ENCODE measurements at places on chromosomes 5 and 9.

- DNase-seq, result no peak
Measured at GRCh38 chr5:133840168-133840567, 128.3 kb downstream of the C5orf15 start.

DNA sequence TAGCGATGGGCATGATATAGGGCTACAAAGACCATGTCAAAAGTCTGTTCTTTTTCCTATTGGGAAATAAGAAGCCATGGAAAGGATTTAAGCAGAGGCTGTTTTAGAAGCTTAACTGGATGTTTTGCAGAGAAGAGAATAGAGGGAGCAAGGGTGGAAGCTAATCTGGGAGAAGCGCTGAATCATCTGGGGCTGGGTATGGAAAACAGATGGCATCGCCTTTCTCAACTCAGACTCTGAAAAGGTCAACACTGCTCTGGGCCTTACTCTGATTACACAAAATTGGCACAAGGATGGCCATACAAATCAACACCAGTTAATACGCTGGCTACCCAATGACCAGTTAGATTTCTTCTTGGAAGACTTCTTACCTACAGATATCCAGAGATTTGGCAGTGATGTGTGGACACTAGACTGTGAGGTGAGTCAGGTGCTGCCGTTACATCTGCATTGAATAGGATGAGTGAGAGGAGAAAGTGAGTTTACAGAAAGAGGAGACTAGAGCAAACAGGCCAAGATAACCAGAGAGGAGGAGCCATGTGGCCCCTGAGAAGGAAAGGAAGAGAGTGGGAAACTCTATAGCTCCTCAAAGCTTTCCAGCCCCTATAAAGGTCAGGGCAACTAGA is 6.2 kb upstream of the TCERG1 start:
- no peak for DNase-seq

DNA sequence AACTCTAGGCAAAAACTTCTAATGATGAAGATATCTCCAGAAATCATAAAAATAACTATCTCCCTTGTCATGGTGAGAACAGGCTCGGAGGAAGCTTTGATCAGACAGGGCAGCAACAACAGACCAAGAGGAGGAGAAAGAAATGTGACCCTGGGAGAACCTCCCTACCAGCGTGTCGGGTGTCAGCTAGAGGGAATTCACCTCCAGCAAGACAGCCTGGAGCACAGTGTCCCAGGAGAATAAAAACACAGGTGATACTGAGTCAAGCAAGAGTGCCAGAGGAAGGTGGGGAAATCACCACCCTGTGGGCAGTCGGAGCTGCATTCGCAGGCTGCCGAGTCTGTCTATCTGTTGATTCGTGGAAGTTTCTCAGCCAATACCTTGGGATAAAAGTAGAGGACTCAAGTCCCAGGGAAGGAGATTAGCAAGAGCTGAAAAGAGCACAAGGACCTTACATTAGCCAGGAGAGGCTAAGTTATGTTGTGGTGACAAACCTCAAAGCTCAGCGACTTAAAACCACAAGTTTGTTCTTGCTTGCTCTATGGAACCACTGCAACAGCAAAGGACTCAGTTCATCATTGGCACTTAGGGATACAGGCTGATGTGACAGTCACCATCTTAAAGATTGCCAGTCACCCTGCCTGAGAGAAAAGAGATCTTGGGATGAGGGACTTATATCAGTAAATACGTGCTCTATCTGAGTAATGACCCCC is 598.3 kb downstream of the CCDC171 start:
- DNase-seq, result no peak

DNA sequence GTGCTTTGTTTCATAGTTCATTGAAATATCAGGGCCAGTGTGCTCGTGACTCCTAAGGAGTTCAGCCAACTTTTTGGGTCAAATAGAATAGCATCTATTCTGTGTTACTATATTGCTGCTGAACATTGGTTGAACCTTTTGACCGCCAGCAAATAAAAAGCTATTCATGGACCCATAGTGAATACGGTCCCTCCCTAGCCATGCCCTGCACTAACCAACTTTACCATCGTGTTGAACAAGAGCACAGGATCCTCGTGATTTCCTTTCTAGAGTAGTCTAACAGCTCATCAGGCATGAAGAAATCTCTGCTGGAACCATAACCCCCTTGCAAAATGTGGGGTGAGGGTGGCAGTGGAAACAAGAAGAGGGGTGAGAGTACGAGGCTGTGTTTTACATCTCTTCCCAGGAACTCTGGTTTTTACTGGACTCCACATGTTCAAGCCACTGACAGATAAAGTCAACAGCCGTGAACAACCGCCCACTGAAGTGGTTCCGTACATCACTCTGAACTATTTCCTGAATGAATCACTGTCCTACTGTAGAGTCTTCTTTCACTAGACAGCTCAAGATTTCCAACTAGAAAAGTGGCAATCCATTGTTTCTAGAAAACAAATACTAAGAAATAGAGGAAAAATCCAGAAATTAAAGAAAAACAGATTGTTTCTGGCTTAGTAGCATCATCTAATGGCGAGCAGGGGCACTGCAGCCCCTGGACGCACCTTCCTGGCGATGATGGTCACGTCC is 70.1 kb upstream of the SPATA31E1 start:
- DNase-seq, result no peak

GRCh38 chr5:1497242-1497777 is 26.4 kb downstream of the LPCAT1 start:
- no peak for DNase-seq

- peak; percentile 64 for DNase-seq
Measured at GRCh38 chr9:97468658-97469448, 32.6 kb upstream of the TMOD1 start.

DNA sequence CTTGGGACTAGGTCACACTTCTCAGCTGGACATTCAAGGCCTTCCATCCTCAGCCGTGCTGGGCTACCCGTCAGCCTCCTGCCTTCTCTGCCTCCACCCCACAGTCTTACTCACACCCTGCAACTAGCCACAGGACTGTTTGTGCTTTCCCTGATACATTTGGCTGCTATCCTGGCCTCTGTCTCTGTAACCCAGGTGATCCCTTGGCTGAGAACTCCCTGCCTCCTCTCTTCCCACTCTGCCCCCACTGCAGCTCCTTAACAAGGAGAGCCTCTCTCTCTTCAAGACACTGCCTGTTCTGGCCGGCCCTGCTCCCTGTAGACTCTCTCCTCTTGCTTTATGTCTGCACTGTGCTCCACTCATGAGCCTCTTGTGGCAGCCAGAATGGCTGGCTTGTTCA is 120.6 kb downstream of the MSX2 start:
- DNase-seq, result no peak

DNA sequence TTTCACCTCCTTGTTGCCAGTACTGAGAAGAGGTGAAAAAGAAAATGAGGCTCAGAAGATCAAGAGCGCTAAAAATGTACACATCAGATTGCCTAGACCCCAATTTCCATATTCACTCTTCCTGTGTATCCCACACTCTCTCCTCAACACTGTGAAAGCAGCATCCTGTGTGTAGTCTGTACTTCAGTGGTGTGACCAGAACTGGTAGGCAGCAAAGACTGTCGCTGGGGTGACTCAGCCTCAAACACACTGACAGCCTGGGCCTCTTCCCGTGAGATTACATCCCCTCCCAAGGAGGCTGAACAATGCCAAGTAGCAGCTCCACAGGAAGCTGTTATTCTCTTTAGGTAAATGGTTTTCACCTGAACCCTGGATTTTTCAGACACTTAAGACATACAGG is 135.5 kb downstream of the CCDC192 start:
- DNase-seq, result no peak

- no peak for DNase-seq
Measured at GRCh38 chr5:158610051-158610415, 489.7 kb downstream of the EBF1 start.

DNA sequence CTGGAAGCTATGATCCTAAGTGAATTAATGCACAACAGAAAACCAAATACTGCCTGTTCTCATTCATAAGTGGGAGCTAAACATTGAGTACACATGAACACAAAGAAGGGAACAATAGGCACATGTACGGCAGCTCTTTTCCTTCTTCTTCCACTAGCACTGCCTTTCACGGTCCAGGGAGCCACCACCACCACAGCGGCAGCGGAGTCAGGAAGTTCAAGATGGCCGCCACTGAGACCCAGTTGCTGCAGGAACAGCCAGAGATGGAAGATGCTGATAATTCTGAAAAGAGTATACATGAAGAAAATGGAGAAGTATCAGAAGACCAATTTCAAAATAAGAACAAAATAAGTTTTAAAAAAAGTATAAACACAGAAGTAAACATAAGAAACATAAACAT is 39.5 kb upstream of the TNFSF15 start:
- no peak for DNase-seq

- DNase-seq, result no peak
Measured at GRCh38 chr5:2562036-2562435, 189.4 kb downstream of the IRX2 start.

DNA sequence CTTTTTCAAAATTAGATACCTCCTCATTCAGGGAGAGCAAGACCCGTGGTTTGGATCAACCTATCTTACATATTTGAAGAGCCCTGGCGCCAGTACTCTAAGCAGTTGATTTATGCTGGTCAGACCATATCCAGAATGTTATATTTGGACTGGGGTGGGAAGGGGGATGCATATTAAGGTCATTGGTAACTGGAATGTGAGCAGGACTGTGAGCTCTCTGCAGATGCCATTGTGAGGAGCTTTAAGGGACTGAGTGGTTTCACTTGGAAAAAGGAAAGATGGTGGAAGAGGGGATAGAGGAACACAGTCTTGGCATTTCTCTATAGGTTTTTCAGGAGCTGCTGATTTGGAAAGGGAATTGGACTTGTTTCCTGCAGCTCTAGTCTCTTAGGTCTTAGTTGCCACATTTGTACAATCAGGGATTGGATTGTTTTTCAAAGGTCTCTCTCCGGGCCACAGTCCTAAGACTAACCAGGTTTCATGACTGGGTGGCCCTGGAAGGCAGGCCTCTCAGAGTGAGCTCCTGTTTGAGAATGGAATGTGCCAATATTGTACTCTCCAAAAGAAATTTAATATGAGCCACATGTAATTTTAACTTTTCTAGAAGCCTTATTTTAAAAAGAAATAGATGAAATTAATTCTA is 25.8 kb upstream of the F2R start:
- no peak for DNase-seq

GRCh38 chr5:72815580-72816283 is 729 bp upstream of the TNPO1 start:
- DNase-seq, result no peak

GRCh38 chr9:121399883-121400607 is 30.0 kb upstream of the STOM start:
- no peak for DNase-seq

- no peak for DNase-seq
Measured at GRCh38 chr9:88706193-88707113, 171.5 kb downstream of the NXNL2 start.

DNA sequence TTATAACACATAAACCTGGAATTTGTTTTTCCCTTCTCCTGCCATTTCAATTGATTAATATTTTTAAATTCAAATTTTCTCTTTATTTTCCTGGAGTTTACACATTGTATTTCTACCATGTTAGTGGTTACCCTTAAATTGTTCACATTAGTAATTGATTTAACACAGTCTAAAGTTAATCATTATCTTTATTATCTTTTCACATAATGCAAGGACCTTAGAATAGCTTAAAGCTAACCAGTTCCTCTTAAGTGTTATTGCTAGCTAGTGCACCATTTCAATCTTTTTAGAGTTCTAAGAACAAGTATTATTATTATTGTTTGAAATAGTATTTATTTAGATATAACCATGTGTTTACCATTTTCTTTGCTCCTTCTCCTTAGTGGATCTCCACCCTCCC is 251.2 kb upstream of the FBXL7 start:
- no peak for DNase-seq

DNA sequence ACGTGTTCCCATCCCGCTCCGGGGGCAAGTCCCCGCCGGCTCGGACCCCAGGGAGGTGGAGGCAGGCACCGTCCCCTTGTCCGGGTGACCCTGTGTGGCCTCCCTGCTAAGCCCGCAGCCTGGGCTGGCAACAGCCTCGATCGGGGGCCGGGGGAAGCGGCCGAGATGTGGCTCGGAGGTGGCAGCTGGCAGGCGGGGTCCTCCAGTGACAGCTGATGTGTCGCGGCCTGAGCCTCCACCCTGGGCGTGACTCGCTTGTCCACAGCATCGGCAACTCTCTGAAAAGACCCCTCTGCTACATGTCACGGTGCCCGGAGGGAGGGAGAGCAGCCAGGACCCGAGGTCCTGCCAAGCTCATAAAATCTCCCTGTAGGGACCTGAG is 124.8 kb upstream of the IRX4 start:
- no peak for DNase-seq

DNA sequence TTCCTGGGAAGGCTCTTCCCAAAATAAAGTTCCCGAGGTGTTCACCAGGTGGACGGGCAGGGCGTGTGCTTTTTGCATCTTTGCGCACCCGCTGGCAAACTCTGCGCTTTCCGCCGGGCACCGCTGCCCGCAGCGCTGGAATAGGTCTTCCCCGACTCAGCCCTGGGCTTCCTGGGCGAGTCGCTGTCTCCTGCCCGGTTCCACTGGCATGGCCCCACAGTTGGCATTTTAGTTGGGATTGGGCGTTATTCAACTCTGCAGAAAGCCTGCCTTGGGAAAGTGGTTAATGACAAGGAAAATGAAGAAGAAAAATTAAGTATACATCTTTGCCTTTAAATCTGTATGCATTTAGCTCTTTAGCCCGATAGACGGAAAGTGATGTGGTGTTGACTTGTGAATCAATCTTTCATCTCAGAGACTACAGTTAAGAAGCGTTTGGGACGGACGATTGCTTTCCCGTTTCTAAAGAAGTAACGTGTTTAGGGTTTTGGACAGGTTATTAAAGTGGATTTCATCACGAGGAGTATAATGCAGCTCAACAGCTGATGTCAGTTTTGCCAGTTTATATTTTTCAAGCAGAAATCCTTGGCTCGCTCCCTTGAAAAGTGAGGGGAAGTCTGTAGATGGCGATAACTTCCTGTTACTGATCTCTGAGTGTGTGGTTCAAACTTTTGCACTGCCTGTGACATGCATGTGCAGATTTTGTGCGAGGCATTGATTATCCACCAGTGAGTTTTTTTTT is 946 bp downstream of the ADCY2 start:
- DNase-seq, result no peak

DNA sequence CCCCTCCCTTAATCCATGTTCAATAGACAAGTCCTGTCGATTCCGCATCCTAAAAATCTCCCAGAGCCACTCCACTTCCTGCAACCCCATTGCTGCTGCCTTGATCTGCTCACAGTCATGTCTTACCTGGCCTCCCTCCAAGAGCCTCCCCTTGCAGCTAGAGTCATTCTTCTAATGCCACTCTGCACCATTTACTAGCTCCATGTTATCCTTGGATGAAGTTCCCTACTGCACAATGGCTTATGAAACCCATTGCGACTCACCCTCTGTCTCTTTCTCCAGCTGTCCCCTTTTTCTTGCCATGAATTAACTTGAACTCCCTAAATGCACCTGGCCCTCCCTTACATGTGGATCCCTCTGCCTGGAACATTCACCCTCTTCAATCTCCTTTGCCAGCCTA is 39.5 kb downstream of the MEGF10 start:
- DNase-seq, result no peak

Measured in mesothelial cell of epicardium (in vitro differentiated cells).